Amniotic epithelial cell (primary cell): ENCODE measurements at places on chromosomes 7 and 10.

- DNase-seq, result no peak
These were observed 6.3 kb downstream of the ZC3HAV1 start for GRCh38 chr7:139103057-139103815.

DNA sequence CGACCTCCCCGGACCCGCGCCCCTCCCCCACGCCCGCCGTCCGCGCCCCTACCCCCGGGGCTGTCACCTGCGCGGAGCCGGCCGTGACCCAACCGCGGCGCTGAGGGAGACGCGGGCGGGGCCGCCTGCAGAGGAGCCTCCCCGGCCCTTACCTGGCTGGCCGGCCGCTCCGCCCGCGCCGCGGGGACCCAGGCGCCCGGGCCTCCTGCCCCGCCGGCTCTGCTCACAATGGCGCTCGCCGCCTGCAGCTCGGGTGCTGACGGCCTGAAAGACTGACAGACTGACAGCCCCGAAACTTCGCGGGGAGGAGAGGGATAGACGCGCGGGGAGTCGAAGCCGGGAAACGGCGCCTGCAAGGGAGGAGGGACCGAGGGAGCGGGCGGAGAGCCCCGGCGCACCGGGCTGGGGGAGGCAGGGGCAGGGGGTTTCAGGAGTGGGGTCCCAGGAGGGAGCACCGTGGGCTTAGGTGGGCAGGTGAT is 393 bp downstream of the ZNF467 start:
- no peak for DNase-seq

- no peak for DNase-seq
These were observed 919 bp downstream of the MAFK start for GRCh38 chr7:1531263-1531978.

- no peak for DNase-seq
These were observed 60.4 kb upstream of the DUSP5 start for GRCh38 chr10:110437351-110437605.
